ENCODE measurements at places on chromosomes 4 and X.

- no peak for DNase-seq
Observed at GRCh38 chr4:152556283-152556682, 20.4 kb upstream of the FBXW7 start.

- DNase-seq, result peak; percentile 79
Observed at GRCh38 chr4:2837904-2838496, 5.6 kb upstream of the ADD1 start.

- DNase-seq, result no peak
Observed at GRCh38 chr4:8076023-8076422, 82.6 kb downstream of the ABLIM2 start.

DNA sequence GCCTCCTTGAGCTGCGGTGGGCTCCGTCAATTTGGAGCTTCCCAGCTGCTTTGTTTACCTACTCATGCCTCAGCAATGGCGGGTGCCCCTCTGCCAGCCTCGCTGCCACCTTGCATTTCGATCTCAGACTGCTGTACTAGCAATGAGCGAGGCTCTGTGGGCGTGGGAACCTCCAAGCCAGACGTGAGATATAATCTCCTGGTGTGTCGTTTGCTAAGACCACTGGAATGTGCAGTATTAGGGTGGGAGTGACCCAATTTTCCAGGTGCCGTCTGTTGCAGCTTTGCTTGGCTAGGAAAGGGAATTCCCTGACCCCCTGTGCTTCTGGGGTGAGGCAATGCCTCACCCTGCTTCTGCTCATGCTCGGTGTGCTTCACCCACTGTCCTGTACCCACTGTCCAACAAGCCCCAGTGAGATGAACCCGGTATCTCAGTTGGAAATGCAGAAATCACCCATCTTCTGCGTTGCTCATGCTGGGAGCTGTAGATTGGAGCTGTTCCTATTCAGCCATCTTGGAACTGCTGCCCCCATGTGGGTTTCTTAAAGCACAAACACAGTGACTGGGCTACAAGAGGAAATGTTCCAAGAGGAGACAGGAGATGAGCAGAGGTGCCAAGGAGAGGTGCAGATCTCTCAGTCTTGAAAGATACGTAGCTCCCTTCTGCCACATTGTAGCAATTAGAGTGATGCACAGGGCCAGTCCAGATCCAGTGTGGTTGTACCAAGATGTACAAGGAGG is 193.0 kb upstream of the IGFBP7 start:
- peak; percentile 11 for DNase-seq

DNA sequence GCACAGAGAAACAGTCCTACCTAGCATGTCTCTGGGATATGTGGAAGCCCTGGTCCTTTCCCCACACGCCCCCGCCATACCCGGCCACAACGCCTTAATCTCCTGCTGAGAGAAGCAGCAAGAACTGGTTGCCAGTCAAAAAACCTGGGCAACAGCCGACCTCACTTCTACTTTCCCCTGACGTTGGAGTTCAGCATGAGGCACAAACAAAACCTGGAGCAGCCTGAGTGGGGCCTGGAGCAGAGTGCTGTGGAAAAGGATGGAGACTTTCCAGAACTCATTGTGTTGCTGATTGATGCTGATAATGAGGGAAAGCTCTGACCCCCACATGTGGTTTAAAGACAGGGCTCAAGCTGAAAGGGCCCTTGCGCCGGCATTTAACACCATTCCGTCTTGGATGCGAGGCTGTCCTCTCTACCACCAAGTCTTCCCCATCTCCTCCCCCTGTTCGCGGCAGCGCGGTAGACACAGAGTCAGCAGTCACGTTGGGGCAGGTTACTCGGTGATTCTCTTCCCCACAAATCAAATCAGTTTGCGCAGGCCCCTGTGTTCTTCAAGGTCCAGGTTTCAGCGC is 666 bp downstream of the CCDC158 start:
- no peak for DNase-seq

DNA sequence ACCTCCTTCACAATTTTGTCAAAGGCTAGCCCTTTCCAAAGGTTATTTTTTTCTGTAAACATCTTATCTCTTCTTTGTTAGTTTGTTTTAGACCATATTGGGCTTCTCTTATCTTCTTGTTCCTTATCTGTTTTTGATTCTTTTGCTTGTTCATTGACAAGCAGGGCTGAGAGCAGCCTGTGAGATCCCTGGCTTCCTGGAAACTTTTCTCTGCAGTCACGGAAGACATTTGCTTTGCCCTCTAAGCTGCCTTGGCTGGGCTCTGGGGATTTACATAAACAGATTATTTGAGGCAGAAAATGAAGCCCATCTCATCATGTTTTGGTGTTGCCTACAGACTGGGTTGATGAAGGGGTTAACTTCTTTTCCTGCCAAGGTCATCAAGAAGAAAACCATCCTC is 157.4 kb upstream of the AMOT start:
- DNase-seq, result no peak

- DNase-seq, result no peak
Observed at GRCh38 chrX:19019996-19020395, 36.1 kb upstream of the PHKA2 start.

- DNase-seq, result no peak
Observed at GRCh38 chrX:149456476-149457245, 48.4 kb downstream of the IDS start.

DNA sequence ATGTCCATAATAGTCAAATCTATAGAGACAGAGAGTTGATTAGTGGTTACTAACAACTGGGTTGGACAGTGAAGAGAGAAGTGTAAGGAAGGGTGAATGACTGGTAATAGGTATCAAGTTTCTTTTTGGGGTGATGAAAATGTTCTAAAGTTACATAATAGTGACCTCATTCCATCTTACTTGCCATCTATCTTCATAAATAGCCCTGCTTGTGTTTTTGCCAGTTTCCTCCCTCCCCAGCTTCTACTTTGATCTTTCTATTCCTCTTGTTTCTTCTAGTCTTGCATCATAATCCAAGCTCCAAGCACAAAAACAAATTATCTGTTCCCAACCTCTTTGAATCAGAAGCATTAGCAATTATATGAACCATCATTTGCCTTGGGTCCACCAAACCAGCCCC is 40.2 kb upstream of the TET2 start:
- no peak for DNase-seq

- DNase-seq, result no peak
Observed at GRCh38 chr4:8294036-8294435, 24.5 kb downstream of the HTRA3 start.

- peak; percentile 48 for DNase-seq
Observed at GRCh38 chrX:136193771-136194170, 46.4 kb downstream of the FHL1 start.

DNA sequence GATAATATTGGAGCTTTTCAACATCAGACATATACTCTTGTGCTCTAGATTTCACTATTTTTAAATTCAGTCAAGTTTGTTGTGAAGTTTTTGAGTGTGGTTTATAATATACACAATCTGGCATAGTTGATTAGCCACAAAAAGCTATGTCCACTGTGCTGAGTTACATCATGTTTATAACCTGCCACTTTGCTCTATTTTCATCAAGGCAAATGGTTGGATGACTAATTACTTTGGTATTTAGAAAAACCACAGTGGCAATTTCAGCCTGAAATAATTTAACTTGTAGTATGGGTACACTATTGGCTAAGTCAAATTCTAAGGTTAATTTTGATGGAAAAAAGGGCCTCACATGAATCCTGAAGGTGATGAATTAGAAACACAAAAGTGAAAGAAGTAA is 262.6 kb downstream of the C4orf33 start:
- peak; percentile 35 for DNase-seq

GRCh38 chr4:110614976-110615352 is 7.9 kb downstream of the PITX2 start:
- DNase-seq, result no peak

GRCh38 chr4:102819588-102820365 is 7.6 kb downstream of the UBE2D3 start:
- DNase-seq, result no peak

- DNase-seq, result no peak
Observed at GRCh38 chr4:144989306-144989705, 108.7 kb downstream of the ANAPC10 start.

DNA sequence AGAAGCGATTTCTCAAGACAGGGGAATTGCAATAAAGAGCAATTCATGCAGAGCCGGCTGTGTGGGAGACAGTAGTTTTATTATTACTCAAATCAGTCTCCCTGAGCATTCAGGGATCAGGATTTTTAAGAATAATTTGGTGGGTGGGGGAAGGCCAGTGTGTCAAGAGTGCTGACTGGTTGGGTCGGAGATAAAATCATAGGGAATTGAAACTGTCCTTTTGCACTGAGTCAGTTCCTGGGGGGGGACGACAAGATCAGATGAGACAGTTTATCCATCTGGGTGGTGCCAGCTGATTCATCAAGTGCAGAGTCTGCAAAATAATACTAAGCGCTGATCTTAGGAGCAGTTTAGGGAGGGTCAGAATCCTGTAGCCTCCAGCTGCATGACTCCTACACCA is 502.4 kb downstream of the NLGN4X start:
- peak; percentile 9 for DNase-seq

DNA sequence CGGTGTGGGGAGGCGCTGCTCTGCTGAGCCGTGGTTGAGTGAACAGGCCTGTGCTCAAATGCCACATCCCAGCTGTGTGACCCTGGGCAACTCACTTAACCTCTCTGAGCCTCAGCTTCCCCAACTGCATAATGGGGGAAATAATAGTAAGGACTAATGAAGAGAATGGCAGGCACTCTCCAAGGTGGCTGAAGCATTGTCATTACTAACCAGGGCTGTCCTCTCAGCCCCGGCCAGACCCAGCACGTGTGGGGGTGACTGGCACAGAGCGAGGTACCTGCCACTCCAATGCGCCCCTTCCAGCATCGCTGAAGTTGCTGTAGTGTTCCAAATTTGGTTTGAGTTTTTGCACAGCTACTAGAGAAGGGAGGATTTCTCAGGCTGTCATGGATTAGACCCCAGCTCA is 80.0 kb downstream of the ABLIM2 start:
- no peak for DNase-seq

DNA sequence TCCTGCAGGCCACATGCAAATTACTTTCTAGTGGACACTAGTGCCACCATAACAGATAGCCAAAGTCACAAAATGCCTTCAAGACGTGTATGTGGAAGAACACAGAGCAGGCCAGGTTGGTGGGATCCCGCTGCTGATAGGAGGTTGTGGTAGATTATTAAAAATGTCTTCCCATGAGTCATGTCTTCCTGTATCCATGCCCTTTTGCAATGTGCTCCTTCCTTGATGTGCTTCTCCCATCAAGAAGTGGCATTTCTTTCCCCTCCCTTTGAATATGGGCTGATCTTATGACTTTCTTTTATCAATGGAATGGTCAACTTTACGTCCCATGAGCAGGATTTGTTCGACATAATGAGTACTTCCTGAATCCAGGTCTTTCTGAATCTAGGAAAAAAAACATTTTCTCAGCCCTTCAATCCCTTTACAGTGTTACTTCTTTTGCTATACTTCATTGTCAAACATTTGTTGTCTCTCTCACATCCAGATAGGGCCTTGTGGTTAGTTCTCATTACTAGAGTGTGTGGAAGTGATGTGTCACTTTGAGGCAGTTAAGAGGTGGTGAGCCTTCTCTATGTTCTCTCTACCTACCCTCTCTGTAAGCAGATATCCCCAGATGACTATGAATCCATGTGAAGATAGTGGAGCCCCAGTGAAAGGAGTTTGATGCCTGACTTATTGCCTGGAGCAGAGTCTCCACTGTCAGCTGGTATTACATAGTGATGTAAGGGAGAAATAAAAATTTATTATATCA is 519.2 kb upstream of the DIPK2B start:
- DNase-seq, result no peak

DNA sequence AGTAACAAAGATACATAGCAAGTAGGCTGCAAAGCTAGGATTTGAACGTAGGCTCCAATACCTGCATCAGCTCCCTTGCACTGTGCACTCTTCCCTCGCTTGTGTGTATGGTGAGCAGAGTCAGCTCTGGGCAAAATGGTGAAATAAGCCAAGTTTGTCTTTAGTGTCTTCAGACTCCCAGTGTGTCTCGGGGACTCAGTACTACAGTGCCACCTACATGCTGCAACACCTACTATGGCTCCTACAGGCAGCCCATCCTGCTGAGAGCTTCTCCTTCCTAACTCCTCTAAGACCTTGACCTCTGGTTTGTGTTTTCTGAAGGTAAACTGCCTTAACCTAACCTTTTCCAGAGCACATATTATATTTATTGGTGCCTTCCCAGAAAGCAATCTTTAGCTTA is 42.5 kb downstream of the RTL9 start:
- peak; percentile 26 for DNase-seq

- DNase-seq, result peak; percentile 93
Observed at GRCh38 chrX:44012484-44013096, 39.4 kb upstream of the NDP start.

DNA sequence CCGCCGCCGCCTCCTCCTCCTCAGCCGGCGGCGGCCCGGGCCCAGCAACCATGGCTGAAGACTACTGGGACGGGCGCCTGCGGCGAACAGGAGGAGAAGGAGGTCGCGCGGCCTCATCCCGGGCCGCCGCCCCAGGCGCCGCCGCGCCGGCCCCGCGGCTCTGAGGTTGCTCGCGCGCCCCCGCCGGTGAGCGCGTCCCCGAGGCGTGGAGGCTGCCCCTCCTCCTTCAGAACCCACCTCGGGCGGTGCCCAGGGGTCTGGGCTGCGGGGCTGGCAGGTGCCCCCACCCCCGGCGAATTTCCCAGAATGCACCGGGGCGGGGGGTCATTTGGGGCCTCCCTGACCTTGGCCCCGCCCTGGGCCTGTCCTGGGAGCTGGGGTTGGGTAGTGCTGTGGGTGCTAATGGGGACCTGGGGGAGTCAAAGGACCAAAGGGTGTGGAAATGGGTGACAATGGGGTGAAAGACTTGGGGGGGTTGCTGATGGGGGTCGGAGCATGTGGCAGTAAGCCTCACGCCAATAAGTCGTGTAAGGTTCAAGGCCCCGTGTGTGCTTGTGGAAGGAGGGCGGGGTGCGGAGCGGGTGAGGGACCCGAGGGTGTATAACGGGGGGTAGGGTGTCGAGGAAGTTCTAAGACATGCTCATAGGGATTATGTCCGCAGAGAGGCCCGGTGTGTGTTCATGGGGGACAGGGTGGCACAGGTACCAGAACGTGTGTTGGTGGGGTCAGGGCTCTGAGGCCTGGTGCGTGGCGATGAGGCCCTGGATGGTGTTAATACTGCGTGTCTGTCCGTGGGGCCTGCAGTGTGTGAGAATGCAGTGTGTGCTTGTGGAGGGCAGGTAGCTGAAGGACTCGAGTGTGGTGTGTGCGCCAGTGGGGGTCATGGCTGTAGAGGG is 687 bp downstream of the CDK16 start:
- DNase-seq, result peak; percentile 61

GRCh38 chr4:41550308-41550707 is 12.4 kb downstream of the LIMCH1 start:
- DNase-seq, result no peak

DNA sequence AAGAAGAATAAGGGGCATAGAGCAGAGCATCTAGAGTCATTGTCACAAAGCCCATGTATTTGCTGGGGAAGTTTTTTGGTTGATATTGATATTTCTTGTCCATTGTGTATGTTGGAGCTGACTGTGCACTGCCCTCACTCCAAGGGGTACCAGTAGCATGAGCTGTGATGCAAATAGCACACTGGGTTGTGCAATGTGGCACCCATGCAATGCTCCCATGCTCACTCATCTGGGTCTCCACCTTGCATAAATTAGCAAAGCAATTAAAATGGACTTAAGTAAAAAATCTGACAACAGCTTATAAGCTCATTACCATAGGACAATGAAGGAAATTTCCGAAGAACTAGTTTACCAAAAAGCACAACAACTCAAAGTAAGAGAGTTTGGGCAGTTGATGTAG is 87.9 kb downstream of the NHS start:
- no peak for DNase-seq

- peak; percentile 1 for DNase-seq
Observed at GRCh38 chrX:24643116-24643515, 4.0 kb downstream of the PCYT1B start.

GRCh38 chrX:124325732-124326131 is 6.7 kb upstream of the TEX13D start:
- DNase-seq, result no peak

- DNase-seq, result no peak
Observed at GRCh38 chr4:107654694-107655093, 65.3 kb downstream of the PAPSS1 start.

Measured in NB4 (cell line).